ENCODE measurements at places on chromosomes 2 and 18. TPM values are rescaled to one million over a fixed set of nuclear protein-coding genes. Genes with fewer than 3 reads are reported as not detected.

Gene REG1B
- total RNA-seq: not detected

Gene C2orf68
- total RNA-seq: 22.8 TPM

Gene TMEM169
- 23.2 TPM for total RNA-seq

Gene NCKAP1
- total RNA-seq: 143 TPM

Gene KYNU
- total RNA-seq: under 0.01 TPM

Gene ATIC
- total RNA-seq: 13.9 TPM

Gene NEU2
- total RNA-seq: not detected

Gene KCNK3
- 4.1 TPM for total RNA-seq

Gene TUBB8B
- total RNA-seq: not detected

Gene IL36RN
- not detected for total RNA-seq

Gene CCDC150
- total RNA-seq: 4.5 TPM

Gene ANO7
- 0.41 TPM for total RNA-seq

Gene ARHGAP25
- 1.2 TPM for total RNA-seq

Gene ECEL1
- 2.4 TPM for total RNA-seq

All from frontal cortex (tissue), 4 donors.